ENCODE measurements at places on chromosomes 1 and 21.

DNA sequence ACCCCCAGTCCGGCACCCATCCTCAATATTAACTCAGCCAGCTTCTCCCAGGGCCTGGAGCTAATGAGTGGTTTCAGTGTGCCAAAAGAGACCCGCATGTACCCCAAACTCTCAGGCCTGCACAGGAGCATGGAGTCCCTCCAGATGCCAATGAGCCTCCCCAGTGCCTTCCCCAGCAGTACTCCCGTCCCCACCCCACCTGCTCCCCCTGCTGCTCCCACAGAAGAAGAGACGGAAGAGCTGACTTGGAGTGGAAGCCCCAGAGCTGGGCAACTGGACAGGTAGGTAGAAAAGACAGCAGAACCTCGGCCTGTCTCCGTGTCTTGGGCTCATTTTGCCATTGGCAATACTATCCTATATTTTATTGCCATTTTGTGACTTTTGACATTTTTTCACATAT is 45.4 kb upstream of the IPO9 start:
- DNase-seq, result no peak

GRCh38 chr1:163799190-163799805 is 477.5 kb downstream of the NUF2 start:
- DNase-seq, result peak; percentile 75

GRCh38 chr1:86762336-86762735 is 58.0 kb downstream of the SH3GLB1 start:
- DNase-seq, result no peak

- no peak for DNase-seq
Observed at GRCh38 chr1:193542690-193543089, 356.3 kb upstream of the B3GALT2 start.

GRCh38 chr1:83742446-83742845 is 256.5 kb downstream of the TTLL7 start:
- no peak for DNase-seq

- no peak for DNase-seq
Observed at GRCh38 chr21:36916718-36917117, 49.8 kb downstream of the HLCS start.

DNA sequence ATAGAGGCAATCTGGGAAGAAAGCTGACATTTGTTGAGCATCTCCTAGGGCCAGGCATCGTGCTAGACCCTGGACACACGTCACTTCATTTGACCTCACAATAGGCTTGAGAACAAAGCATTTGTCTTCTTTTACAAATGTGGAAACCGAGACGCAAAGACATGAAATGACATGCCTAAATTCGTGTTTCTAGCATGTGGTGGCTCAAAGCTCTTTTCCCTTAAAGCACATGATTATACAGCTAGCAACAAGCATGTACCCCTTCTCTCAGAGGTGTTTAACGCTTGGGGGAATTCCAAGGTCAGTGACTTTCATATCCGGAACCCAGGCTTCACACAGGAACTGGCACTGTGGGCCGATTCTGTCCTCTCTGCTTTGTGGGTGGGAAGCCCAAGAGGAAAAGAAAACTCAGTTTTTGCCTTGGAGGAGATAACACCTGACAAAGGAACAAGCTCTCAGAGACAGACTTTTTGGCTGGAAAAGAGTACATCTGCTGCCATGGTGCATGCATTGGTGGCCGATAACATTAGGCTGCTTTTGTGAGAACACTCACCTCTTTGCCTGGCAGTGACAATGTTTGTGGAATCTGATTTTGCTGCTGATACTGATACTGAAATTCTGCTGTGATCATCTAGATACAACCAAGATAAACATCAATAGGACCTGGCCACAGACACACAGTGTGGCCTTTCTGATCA is 15.4 kb upstream of the CD2 start:
- no peak for DNase-seq

DNA sequence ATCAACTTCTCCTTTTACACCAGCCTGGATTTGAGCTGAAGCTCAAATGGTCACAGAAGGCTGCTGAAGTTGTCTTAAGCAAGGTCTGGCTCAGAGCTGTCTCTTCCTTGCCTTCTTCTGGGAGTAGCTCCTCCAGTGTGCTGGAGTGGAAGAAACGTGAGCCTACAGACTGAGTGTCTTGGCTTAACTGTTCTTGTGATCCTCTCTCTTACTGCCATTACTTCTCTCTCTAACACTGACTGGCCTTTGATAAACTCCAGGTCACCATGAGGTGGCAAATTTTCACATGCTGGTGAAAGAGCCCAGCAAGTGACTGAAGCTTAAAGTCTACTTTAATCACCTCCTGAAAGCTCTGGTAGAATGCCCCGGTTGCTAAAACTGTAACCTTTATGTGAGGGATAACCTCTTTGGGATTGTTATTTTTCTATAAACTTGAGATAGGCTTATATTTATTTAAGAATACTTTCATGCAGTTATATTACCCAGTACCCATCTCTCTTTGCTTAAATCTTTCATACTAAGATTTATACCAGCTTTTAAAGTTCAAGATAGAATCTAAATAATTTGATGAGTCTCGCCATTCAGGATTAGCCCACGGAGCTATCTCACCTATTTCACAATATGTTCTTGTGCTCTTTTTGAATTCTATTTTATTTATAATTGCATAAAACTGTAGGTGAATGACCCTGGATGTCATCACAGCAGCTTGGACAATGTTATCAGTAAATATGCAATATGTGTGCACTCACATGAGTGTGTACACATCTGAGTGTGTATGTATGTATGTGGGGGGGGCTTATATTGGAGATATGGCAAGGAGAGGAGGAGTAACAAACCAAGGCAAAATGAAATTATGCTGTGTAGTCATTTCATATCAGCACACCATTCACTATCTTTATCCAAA is 924.0 kb downstream of the LTN1 start:
- DNase-seq, result no peak

- no peak for DNase-seq
Observed at GRCh38 chr1:155934936-155935590, 850 bp upstream of the KHDC4 start.

DNA sequence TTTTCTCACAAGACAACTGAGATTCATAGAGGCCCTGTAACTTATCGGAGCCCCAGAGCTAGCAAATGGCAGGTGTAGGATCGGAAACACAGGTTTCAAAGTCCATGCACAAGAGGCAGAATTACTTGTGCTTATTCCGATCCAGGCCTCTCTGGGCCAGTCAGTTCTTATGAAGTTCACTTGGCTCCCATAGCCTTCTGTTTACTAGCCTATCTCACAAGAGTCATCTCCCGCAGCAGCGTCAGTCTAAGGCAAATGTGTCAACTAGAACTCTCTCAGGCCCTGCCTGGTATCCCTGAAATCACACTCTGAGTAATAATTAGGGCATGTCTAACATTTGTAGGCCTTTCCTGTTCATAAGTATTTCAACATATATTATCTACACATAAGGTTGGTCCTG is 43.3 kb downstream of the PHC2 start:
- no peak for DNase-seq

DNA sequence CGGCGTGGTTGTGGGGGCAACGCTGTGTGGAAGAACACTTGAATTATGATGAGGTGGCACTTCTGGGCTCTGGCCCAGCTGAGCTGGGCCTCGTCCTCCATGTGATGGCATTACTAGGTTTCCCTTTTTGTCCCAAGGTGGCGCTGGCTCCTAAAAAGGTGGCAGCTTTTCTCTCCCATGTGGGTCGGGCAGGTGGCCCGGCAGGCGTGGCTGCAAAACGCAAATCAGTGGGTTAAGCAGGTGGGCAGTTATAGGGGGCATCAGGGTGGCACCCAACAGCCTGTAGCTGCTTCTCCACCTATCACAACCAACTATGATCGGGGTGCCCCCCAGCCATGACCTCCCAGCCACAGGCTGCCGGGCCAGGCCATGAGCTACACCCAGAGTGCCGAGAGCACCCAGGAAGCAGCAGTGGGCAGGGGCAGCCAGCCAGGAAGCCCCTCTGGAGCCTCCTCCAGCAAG is 59.6 kb downstream of the KCNAB2 start:
- no peak for DNase-seq

GRCh38 chr1:25718732-25719131 is 81.3 kb upstream of the SELENON start:
- DNase-seq, result no peak

DNA sequence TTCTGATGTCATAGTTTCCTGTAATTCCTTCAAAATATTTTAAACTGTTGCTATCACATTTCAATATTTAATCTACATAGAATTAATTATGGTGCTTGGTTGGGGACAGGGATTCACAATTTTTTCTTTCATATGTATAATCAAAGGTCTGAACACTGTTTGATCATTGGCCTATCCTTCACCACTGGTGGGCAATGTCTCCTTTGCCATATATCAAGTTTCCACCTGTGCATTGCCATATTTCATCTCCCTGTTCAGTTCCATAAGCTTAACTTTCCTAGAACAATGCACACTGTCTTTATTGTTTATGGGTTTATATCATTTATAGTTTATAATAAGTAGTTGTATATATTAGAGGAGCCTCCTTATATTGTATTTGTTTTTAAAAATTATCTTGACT is 374.9 kb upstream of the PTBP2 start:
- no peak for DNase-seq

DNA sequence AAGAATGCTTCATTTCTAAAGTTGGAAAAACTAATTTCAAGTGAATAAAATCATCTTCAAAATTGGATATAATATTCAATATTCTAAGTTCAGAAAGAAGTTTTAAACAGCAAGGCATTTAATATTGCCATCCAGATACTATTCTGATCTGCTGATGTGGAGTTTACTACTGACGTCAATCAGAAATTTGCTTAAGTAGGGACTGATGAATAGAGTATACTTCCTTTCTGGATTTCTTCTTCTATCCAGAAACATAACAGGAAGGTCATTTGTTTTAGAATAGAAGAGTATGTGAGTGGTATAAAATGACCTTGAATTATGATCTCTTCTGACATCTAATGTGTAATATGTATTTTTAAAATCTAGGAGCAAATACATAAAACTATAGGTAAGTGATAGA is 308.1 kb upstream of the ADGRL2 start:
- no peak for DNase-seq

DNA sequence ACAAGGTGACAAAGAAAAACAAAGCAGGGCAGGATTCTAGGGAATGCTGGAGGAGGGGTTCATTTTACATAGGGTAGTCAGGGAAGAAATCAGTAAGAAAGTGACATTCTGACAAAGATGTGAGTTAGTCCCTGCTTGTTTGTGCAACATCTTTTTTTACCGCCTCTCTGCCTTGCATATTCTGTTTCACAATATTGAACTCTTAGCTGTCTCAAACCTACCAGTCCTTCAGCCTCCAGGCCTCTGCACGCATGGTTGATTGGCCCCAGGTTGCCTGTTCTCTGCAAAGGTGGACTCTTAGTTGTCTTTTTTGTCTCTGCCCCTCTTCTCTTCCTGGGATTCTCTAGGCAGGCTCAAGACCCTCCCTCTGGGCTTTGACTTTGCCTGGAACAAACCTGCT is 152.2 kb upstream of the RUNX1 start:
- DNase-seq, result no peak

GRCh38 chr21:33747420-33747819 is 105.1 kb downstream of the ITSN1 start:
- DNase-seq, result no peak

- DNase-seq, result no peak
Observed at GRCh38 chr1:203121186-203122015, 6.1 kb upstream of the ADORA1 start.

- peak; percentile 51 for DNase-seq
Observed at GRCh38 chr1:245016700-245017099, 138.1 kb upstream of the KIF26B start.

GRCh38 chr1:84479998-84480397 is 932 bp downstream of the RPF1 start:
- DNase-seq, result no peak

GRCh38 chr1:198185759-198186158 is 29.0 kb downstream of the NEK7 start:
- DNase-seq, result no peak

DNA sequence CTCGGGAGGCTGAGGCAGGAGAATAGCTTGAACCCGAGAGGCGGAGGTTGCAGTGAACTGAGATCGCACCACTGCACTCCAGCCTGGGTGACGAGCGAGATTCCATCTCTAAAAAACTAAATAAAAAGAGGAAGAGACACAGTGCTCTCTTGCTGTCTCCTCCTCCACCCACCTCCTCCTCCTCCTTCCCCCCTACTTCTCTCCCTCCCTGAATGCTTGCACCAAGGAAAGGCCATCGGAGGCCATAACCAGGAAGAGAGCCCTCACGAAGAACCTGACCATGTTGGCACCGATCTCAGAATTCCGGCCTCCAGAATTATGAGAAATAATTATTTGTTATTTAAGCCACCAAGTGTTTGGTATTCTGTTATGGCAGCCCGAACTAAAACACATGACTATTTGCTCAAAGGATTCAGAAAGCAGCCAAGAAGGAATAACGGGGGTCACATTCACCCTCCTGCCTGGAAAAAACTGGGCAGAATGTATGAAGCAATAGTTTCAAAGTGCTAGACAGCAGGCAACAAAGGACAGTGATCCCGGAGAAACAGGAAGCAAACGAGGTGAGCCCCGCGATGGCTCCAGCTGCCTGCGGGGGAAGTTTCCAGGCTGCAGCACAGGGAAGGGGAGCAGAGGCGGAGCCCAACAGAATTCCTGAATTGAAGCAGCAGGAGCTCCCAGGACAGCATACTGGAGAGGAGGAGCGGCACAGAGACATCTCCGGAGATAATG is 35.8 kb downstream of the LDLRAD1 start:
- peak; percentile 8 for DNase-seq

DNA sequence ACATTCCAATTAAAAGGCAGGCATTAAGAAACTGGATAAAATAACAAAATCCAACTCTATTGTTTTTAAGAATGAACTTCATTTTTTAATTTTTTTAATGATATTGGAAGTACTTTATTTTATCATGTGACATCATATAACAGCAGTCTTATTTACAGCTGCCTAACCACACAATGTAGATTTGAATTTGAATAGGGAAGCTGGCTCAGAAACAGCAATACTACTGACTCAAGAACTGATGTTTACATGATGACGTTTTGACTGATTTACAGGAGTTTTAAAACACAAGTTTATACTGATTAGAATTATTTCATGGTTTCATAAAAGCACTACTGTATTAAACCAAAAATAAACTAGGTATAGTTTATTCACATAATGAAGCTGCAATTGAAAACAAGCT is 348.7 kb upstream of the NR5A2 start:
- no peak for DNase-seq

- no peak for DNase-seq
Observed at GRCh38 chr1:64765012-64765411, 20.1 kb downstream of the RAVER2 start.

- DNase-seq, result peak; percentile 51
Observed at GRCh38 chr1:217333939-217334338, 297.0 kb downstream of the GPATCH2 start.

- peak; percentile 37 for DNase-seq
Observed at GRCh38 chr1:241156231-241156965, 200.6 kb downstream of the RGS7 start.
